ENCODE measurements at places on chromosomes 3 and 15. TPM values are rescaled to one million over a fixed set of nuclear protein-coding genes. Genes with fewer than 3 reads are reported as not detected.

SLC7A14 gene
- 0.12 TPM for total RNA-seq

ACTC1 gene
- total RNA-seq: not detected

KLHL40 gene
- not detected for total RNA-seq

AMOTL2 gene
- total RNA-seq: 13.1 TPM

FRG2C gene
- not detected for total RNA-seq

IL1RAP gene
- 22.5 TPM for total RNA-seq

MYL3 gene
- not detected for total RNA-seq

ATP13A3 gene
- 123 TPM for total RNA-seq

HIGD2B gene
- total RNA-seq: not detected

ALDH1A2 gene
- total RNA-seq: 0.78 TPM

GOLGA8B gene
- 11.3 TPM for total RNA-seq

CXCR6 gene
- not detected for total RNA-seq

- no peak for DNase-seq
Observed at GRCh38 chr3:154130540-154130939, 9.3 kb downstream of the ARHGEF26 start.

DNA sequence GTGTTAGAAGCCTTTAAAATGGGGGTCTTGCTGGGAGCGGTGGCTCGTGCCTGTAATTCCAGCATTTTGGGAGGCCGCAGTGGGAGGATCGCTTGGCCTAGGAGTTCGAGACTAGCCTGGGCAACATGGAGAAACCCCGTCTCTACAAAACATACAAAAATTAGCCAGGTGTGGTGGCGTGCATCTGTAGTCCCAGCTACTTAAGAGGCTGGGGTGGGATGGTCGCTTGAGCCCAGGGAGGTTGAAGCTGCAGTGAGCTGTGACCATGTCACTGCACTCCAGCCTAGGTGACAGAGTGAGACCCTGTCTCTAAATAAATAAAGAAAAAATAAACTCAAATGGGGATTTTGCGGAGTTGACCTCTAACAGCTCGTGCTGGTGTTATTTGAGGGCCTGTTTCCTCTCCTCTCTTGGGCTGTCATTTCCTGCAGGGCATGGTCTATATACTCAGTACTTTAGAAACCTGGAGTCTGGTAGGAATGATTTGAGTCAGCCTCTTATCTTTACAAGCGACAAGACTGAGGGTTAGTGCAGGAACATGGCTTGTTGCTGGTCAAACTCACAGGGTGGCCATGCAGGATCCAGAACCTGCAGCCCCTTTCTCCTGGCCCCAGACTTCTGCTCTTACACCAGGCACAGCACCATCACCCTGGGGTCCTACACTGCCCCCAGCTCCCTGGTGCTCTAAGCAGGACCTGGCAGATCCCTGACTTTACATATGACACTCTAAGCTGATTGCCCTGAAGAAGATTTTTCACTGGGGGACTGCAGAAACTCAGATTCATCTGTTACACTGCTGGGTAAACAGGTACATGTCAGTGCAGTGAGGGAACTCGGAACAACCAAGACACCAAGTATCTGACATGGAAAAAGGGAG is 15.1 kb downstream of the EHD4 start:
- DNase-seq: no peak

DNA sequence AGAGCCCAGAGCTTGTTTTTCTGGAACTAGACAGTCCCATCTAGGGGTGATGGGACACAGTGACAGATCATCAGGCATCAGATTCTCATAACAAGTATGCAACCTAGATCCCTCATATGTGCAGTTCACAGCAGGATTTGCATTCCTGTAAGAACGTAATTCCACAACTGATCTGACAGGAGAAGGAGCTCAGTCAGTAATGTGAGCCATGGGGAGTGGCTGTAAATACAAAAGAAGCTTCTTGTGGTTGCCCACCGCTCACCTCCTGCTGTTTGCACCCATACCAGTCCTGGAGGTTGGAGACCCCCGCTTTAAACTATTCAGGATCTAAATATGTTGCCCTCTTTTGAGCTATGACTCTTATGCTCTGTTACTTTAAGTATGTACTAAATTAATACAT is 167.3 kb downstream of the ALCAM start:
- no peak for DNase-seq

DNA sequence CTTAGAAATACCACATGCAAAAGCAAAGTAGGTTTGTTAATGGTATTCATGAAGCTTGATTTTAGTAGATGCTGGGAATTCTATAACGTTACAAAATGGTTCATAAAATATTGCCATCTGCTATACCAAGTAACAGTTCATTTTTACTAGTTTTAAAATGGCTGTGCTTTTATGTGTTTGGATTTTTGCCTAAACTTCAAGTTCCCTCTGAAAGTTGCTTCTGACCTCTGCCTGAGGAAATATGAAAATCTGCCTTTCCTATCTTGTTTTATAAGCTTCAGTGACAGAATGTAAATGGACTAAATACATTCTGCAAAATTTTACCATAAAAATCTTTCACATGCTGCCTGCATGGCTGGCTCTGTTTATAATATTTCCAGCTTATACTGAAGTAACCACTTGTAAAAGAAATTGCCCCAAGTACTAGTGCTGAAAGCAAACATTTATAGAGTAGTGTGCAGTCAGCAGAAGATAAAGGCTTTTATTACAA is 560.7 kb upstream of the ROBO2 start:
- DNase-seq: no peak

GRCh38 chr3:71584394-71585011 is 975 bp upstream of the FOXP1 start:
- peak; percentile 71 for DNase-seq

- peak; percentile 77 for DNase-seq
Observed at GRCh38 chr15:86892774-86893449, 813.2 kb downstream of the AGBL1 start.

- DNase-seq: peak; percentile 65
Observed at GRCh38 chr3:151925419-151925818, 52.0 kb downstream of the SUCNR1 start.

DNA sequence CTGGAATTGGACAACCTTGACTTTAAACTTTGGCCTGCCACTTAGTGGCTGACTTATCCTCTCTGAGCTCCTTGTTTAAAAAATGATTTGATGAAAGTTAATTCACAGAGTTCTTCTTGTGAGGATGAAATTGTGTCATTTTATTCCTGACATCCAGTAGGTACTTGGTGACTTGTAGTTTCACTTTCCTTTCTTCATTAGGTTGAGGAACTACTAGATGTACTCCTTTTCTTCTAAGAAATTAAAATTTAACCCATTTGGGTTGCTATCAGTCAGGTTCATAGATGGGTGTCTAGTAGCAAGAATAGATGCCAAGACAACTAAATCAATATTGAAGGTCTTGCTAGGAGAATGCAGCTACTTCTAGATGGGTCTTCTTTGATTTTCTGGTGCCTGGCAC is 5.2 kb downstream of the NR1D2 start:
- no peak for DNase-seq

DNA sequence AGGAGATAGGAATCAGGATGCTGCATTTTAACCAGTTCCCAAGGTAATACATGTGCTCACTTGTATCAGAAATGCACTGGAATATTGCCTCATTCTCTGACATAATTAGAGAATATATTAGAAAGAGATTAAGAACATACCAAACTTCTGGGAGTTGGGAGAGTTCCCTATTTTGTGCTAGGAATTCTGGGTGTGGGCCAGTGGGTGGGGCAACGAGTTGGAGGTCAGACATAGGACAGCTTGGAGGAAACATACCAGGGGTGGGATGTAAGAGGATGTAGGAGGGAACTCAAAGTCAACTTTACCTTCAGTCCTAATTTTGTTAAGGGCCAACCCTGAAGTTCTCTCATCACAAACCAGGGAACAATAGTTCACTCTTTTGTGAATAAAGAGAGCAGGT is 83.6 kb downstream of the SLC7A14 start:
- DNase-seq: no peak

- DNase-seq: no peak
Observed at GRCh38 chr15:34794590-34795206, 651 bp downstream of the ACTC1 start.

- DNase-seq: no peak
Observed at GRCh38 chr3:127831723-127832172, 9.4 kb upstream of the MGLL start.

DNA sequence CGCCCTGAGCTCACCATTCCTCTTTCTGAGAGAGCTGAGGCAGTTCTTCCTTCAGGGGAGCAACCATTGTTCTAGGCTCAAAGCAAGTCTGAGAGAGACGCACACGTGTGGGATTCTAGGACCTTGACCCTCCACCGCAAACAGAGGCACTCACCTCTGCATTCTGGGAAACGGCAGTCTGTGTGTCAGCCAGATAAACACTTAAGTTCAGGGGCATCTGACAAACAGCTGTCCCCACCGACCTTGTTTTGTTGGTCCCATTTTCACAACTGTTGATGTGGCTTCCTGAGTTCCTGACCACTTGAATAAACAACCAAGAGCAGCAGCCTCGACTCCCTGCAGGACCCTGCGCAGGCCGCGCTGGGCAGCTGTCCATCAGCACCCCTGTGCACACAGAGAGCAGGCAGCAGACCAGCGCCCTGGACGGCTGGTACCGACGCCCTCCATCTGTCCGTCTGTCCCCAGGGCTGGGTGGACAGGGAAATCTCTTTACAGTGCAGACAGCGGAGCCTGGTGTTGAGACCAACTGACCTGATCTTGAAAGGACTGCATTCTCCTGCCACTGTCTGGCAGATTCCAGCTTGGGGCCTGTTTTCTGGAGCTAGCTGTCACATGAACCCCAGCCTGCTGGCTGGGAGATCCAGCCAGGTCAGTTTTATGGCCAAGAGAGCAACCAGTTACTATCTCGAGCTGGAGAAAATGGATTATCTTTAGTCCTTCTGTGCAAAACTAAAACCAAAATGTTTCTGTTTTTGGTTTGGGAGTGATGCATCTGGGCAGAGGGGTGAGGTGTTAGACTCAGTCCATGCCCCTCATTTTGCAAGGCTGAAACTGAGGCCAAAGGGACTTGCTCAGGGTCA is 64.2 kb downstream of the FAM43A start:
- DNase-seq: no peak

DNA sequence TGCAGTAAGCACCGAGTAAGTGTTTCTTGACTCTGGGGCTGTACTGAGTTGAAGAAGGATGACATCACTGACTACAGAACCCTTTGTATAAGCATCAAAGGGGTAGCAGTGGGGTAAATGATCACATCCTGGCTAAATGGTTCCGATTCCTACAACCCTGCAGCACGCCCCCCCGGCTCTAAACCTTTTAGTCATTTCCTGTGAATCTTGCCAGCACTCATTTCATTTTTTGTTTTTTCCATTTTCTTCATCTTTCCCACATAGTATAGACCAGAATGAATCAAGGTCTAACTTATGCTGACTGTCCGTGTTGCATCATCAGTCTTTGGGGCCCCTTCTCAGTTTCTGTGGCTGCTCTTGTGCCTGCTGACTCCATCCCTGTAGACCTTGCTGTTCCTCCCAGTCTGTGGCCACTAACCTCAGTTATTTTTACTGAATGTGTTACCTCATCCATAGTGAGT is 383.1 kb upstream of the TPRG1 start:
- DNase-seq: peak; percentile 83

GRCh38 chr3:12557473-12558100 is 700 bp downstream of the MKRN2 start:
- peak; percentile 33 for DNase-seq

DNA sequence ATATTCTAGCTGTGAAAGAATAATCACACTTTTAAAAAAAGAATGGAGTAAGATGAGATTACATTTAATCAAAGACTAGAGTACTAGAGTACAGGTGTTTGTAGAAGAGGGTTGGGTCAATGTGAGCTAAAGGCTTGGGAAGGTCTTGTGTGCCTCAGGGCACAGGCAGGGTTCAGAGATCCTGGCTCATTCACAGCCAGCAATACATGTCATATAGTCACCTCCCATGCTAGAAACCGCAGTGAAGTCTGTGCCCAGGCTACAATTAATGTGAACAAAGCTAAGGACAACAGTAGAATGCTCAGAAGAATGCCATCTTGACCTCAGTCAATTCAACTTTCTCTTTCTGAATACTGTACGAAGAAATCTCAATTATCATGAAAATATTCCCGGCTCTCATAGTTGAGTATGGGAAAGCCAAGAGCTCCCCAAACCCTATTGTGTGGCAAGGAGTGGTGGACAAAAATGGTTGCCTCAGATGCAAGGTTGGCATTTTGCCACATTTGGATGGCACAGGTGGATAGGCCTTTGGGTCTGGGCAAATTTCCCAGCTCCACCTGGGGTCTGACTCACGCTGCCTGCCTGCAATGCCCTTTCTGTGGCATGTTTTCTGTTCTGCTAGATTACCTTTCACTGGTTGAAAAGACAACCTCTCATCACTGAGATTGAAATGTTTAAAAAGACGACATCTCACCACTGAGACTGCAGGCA is 70.2 kb downstream of the NMD3 start:
- no peak for DNase-seq

GRCh38 chr3:128352326-128352725 is 114.4 kb downstream of the DNAJB8 start:
- no peak for DNase-seq

- DNase-seq: peak; percentile 100
Observed at GRCh38 chr15:63107895-63108546, 13.6 kb upstream of the LACTB start.

- no peak for DNase-seq
Observed at GRCh38 chr3:140830391-140830790, 111.2 kb upstream of the SLC25A36 start.

DNA sequence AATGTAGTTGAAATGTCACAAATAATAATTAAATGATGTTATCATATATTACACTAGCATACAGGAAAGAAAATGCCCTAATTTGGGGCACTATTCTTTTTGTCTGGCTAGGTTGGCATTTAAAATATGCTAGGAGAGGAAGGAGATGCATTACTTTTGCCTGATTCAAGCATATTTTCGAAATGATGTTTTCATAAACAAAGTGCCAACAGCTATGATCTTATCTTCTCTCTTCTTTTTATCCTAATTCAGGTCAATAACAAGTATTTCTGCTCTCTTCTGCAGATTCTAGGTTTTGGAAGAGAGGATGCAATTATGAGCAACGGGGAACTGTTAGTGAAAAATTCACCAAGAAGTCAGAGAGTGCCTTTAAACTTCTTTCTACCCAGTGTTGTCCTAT is 55.8 kb upstream of the NR2F2 start:
- DNase-seq: peak; percentile 57

- peak; percentile 43 for DNase-seq
Observed at GRCh38 chr15:58340176-58340575, 91.6 kb upstream of the LIPC start.

DNA sequence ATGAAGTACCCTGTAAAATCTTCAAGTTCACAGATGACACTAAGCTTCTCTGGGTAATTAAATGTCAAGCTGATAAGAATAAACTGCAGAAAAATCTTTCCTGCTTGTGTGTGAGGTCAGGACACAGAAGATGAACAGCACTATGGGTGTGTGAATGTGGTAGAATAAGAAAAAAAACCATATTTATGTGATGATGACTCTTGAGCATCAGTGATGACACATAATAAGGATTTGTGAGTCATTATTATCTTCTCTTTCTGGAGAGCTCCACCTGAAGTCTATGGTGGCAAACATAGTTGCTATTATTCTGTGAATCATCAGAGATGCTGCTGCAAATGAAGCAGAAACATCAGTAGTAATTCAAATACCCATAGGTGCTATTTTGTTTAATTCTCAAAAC is 422.4 kb downstream of the DIPK2A start:
- no peak for DNase-seq

- DNase-seq: no peak
Observed at GRCh38 chr3:65871305-65872141, 167.2 kb downstream of the MAGI1 start.

- no peak for DNase-seq
Observed at GRCh38 chr3:172260381-172260780, 187.9 kb downstream of the GHSR start.

Data from RPMI7951 (cell line).